Bronchial epithelial cell (primary cell): ENCODE measurements at places on chromosomes 2 and 18.

DNA sequence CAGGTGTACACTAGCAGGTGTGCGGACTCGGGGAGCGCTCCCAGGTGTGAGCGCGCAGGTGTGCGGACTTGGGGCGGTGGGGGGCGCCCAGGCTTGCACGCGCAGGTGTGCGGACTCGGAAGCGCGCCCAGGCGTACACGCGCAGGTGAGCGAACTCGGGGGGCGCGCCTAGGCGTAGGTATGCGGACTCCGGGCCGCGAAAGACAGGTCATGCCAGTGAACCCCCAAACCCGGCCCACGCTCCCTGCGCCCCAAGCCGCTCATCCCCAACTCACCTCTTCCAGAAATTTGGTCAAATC lies 342 bp downstream of the CYB5A start:
- no peak for DNase-seq

GRCh38 chr18:32840962-32841361 lies 68.1 kb upstream of the KLHL14 start:
- DNase-seq, result no peak

DNA sequence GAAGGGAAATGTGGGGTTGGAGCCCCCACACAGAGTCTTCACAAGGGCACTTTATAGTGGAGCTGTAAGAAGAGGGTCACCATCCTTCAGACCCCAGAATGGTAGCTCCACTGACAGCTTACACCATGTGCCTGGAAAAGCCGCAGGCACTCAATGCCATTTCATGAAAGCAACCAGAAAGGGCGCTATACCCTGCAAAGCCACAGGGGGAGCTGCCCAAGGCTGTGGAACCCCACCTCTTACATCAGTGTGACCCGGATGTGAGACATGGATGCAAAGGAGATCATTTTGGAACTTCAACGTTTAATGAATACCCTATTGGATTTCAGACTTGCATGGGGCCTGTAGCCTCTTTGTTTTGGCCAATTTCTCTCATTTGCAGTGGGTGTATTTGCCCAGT lies 694.7 kb downstream of the CBLN2 start:
- DNase-seq, result no peak

GRCh38 chr18:6745504-6746031 lies 16.1 kb downstream of the ARHGAP28 start:
- DNase-seq, result no peak

GRCh38 chr2:232681527-232681926 lies 15.6 kb upstream of the GIGYF2 start:
- DNase-seq, result no peak
